ENCODE measurements at places on chromosomes 12 and 14.

DNA sequence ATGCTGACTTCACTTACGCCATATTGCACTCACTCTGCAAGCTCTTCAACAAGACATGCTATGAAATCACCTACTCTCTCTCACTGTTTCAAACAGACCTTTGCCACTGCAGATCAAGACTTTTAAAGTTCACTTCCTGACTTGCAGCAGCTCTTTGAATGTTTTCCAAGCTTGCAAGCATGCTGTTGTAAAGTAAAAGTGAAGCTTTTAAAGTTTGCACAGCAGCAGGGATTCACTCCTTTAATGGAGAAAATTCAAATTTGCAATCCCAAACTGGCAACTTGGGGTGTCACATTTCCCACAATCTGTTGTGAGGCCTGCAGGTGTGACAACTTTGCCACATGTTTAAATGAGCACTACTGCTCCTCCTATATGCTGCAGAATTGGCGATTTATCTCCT lies 270.9 kb downstream of the ALX1 start:
- no peak for DNase-seq

- DNase-seq = no peak
These were observed 140.1 kb downstream of the ALG10B start for GRCh38 chr12:38456537-38457120.

GRCh38 chr14:81400202-81400678 lies at the start of gene STON2:
Gene STON2, minus strand, starts transcription at chr14:81400324. Its CDS starts 1,942 bp downstream, at chr14:81398382.
- no peak for DNase-seq

DNA sequence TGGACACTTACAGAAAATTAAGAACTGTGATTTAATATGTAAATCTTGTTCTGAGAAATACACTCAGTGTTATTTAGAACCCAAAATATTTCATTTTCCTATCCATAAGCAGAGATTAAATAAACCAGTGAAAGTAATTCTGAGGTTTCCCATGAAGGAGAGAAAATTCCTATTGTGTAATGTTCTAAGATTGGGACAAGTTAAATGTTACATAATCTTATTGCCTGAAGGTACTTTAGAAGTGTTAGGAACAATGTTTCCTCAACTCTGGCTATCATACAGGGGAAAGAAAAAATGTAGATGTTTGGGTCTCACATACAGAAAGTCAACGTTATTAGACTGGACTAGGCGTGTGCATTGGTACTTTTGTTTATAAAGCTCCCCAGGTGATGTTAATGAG lies 281.9 kb upstream of the SYT10 start:
- no peak for DNase-seq

DNA sequence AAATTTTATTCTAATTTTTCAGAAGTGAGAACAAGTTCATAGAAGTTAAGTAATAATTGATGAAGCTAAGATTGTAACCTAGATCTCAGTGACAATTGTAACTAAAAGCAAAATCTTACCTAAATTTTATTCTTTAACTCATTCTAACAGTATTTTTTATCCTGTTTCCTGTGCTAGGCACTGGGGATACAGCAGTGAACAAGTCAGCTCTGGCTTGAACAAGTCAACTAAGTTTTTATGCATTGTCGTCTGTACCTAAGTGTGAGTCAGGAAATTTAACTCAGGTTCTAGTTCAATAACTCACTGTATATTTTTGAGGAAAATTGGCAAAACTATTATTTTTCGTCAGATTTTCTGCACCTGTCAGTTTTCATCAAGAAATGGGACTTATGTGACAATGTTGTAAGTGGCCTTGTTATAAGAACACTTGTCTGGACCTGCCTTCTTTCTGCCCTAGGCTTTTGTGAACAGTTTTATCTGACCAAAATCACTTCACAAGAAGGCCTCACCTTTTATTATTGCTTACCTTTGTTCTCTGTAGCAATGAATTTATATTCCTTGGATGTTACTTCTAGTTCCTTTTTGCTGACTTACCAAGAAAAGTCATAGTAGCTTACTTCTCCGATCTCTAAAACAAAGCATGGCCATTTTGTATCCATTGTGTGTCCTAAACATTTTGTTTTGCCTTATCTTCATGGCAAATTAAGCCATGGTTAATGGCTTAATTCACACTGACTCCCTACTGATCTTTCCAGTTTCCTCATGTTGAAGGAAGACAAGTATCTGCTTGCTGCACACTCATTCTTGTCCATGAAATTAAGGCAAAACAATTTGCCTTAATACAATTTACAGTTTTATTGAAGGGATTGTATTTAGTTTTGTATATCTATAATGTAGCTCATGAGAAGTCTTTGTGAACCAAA lies 2.7 kb downstream of the TMTC3 start:
- no peak for DNase-seq

GRCh38 chr12:44053549-44054127 lies 217.8 kb downstream of the TMEM117 start:
- DNase-seq = no peak

- no peak for DNase-seq
These were observed 82.3 kb downstream of the GTF2A1 start for GRCh38 chr14:81138429-81138828.

GRCh38 chr12:29201296-29201695 lies 52.2 kb downstream of the FAR2 start:
- DNase-seq = no peak

GRCh38 chr12:119666900-119667576 lies 895 bp upstream of the PRKAB1 start:
- no peak for DNase-seq

GRCh38 chr12:93911396-93911795 lies 234.2 kb downstream of the CRADD start:
- no peak for DNase-seq

GRCh38 chr12:107514887-107515445 lies 170.6 kb upstream of the PWP1 start:
- DNase-seq = no peak

GRCh38 chr12:23855813-23856212 lies 93.7 kb downstream of the SOX5 start:
- DNase-seq = no peak

DNA sequence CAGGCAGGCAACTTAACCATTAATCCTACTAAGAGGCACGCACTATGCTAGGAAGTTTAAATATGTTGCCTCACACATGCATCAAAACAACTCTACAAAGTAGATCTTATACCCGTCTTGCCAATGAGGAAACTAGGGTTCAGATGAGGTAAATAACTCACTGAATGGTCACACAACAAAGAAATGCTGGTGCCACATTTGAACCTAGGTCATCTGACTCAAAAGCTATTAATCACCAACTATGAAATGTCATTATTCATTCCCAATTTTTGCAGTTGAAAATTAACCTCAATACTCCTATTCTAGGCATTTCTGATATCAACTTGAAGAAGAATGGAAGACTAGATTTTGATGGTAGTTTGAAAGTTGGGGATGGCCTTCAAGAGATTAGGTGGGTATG lies 2.8 kb upstream of the PYROXD1 start:
- DNase-seq = no peak
